Activated CD4-positive, alpha-beta T cell treated with anti-CD3 and anti-CD28 coated beads, Interleukin-2, amount 10 ng/mL, durations not matched to agents 7 days and 5 days (primary cell): ENCODE measurements at places on chromosomes 12 and 14.

GRCh38 chr14:31380106-31380505, 40.2 kb downstream of the HEATR5A start:
- DNase-seq = no peak

DNA sequence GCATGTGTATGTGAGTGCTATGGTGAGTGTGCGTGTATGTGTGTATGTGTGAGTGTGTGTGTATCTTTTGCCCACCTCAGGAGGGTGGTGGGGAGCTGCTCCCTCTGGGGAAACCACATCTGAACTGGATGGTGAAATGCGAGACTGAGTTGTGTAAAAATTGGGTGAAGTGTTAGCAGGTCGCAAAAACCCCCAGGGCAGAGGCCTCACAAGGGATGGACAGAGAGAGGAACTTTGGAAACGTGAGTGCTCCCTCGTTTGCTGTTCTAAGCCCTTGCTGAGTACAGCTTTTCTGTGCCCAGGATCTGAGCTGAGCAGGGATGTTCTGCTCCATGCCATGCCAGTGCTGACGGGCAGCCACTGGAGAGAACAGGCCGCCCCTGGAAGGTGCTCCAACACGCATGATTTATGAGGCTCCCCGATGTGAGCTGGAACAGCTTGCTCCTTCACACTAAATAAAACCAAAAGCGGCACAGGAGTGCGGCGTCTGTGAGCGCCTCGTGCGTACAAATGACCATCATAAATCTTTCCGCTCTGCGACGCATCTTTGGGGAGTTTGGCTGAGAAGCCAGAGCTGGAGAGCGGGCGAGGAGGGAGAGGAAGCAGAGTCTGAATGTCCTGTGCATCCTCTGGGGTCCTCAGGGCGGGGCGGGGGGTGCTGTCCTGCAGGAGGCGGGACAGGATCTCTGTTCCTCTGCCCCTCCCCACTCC, 14.1 kb upstream of the GALNT9 start:
- no peak for DNase-seq

- DNase-seq = no peak
Observed at GRCh38 chr12:132138941-132139871, 4.9 kb downstream of the DDX51 start.

DNA sequence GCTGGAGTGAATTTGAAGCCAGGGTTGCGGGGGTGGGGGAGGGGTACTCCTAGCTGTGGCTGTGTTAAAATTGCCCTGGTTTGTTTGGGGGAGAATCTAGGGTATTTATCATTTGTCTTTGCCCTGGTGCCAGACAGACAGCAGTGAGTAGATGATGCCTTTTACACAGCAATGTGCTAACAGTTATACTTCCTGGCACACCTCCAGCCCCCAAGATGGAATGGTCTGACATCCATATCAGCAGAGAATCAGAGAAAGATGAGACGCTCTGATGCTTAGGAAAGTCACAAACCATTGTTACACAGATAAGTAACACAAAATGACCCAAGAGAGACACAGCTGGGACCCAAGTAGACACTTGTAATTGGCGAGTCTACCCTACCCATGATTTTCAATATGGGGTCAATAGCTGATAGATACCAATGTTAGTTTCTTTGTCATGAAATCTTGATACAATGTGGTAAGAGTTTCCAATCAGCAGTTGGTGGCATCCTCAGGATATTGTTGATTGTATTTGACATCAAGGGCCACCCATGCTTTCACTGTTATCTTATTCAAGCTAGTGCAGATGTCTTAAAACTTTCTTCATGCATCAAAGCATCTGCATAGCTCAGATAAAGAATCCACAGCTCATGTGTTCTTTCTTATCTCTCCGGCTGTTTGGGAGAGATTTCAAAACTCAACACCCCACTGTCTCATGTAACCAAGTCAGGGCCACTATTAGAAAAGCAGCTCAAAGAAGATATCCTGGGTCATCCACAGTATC, 2.6 kb upstream of the PRKAB1 start:
- no peak for DNase-seq

DNA sequence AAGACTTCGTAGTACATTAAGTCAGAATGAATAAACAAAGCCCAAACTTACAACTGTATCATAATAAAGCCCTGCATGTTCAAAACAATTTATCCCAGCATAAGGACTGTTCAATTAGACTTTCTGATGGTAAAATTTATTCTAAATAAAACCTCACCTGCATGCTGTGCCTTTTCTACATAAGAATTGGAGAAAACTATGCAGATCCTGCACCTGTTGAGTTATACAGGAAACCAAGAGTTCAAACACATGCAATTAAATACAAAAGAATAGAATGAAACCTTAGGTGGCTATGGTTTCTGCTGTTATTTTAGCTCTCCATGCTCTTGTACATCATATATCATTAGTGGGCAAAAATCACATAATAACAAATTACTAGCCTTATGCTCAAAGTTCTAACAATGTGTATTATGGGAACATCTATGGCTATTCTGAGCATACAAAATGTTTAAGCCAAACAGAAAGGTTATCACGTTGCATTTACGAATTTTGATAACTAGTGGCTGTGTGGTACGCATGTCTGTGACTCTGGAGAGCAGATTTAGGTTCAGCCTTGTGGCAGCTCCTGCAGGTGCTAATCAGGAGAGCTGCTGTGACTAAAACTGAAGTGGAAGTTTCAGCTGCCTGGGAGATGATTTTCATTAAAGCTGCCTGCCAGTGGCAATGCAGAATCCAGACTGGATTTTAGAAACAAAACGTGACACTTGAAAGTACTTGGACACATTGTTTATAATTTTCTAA, 36.1 kb upstream of the LRFN5 start:
- no peak for DNase-seq

GRCh38 chr14:100011628-100012325, 53.4 kb upstream of the EVL start:
- no peak for DNase-seq
